ENCODE measurements at places on chromosomes 4 and X.

GRCh38 chrX:117743469-117744251 lies 372.9 kb downstream of the KLHL13 start:
- peak; percentile 40 for DNase-seq
- H3K27me3 ChIP-seq: no peaks in the 10 kb centered on the region
- no peak overlapping the region for H3K4me3 ChIP-seq
- H3K4me1 ChIP-seq: no peaks in the 10 kb centered on the region

- no peak for DNase-seq
- no peak overlapping the region for H3K4me3 ChIP-seq
- H3K36me3 ChIP-seq: no peaks in the 10 kb centered on the region
- H3K4me1 ChIP-seq: peaks cover 7% of the 10 kb centered on the region
Observed at GRCh38 chr4:85919200-85919887, 440.5 kb downstream of the MAPK10 start.

- H3K4me1 ChIP-seq: no peaks in the 10 kb centered on the region
- peaks cover 3% of the 10 kb centered on the region for H3K36me3 ChIP-seq
- no peaks in the 10 kb centered on the region for H3K27me3 ChIP-seq
- no peak overlapping the region for H3K4me3 ChIP-seq
Observed at GRCh38 chrX:130253916-130254315, 14.8 kb downstream of the ZNF280C start.

DNA sequence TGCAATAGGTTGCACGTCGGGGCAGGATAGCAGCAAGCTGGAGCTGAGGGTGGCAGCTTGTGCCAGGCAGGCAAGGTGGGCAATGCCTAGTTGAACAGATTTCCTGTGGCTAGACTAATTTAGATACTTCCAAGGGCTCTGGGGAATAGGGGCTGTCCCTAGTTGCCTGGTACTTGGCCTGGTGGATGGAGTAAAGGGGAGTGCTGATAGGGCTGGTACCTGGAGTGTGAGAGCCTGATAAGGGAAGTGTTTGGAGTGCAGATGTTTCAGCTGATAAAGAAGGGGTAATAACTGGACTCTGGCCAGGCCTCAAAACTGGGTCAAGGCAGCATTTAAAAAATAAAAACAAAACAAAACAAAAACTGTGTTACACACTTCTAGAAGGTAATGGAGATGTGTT lies 665.5 kb downstream of the CCSER1 start:
- H3K36me3 ChIP-seq: no peaks in the 10 kb centered on the region
- no peak for DNase-seq
- no peak overlapping the region for H3K4me3 ChIP-seq
- H3K27me3 ChIP-seq: no peaks in the 10 kb centered on the region
- no peak overlapping the region for H3K27ac ChIP-seq

- H3K27ac ChIP-seq: no peak overlapping the region
- no peaks in the 10 kb centered on the region for H3K4me1 ChIP-seq
- no peaks in the 10 kb centered on the region for H3K27me3 ChIP-seq
- H3K36me3 ChIP-seq: no peaks in the 10 kb centered on the region
- no peak overlapping the region for H3K4me3 ChIP-seq
- DNase-seq: peak; percentile 38
Observed at GRCh38 chrX:145405012-145405411, 157.7 kb downstream of the SPANXN1 start.

DNA sequence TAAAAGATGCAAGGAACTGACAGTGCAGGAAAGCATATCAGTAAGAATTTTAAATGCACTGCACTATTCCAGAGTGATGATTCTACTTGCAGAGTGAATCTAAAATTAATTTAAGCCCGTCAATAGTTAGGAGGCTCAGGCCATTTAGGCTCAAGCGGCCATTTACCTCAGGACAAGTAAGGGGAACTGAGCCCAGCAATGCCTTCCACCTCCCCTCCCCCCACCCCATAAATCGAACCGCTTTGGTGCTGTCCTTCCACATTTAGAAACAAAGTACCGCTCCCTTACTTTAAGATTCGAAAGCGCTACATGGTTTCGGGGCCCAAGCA lies 665 bp downstream of the RBM41 start:
- peak overlapping the region; percentile 62 for H3K4me3 ChIP-seq
- peaks cover 2% of the 10 kb centered on the region for H3K36me3 ChIP-seq
- peaks cover 7% of the 10 kb centered on the region for H3K4me1 ChIP-seq
- H3K27ac ChIP-seq: no peak overlapping the region
- DNase-seq: no peak
- no peaks in the 10 kb centered on the region for H3K27me3 ChIP-seq

DNA sequence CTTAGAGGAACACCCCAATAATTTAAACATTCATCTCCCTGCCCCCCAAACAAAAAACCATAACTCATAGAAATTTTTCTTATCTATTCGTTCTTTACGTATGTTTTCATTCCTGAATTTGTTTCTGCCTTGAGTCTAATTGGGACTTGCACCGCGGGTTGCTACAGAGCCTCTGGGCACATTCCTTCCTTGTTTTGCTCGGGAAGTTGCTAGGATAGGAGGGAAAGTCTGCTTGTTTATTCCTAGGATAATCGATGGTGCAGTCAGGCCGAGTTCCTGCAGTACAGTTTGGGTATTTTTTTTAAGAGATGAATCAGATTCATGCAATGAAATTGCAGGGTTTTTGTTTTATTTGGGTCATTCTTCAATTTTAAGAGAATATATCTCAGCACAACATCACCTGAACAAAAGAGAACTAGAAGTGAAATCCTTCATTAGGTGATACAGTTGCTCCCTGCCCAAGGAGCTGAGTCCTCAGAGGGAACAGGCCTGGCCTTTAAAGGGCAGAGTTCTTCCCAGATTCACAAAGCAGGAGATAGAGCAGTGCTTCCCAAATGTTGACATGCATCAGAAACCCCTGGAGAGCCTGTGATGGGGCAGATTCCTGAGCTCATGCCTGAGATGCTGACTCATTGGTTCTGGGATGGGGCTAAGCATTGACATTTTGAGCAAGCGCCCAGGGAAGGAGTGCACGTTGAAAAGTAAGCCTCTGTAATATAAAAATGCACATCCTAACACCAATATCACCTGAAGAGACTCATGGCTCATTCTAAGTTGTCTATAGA lies 114.9 kb upstream of the FAM9B start:
- no peaks in the 10 kb centered on the region for H3K36me3 ChIP-seq
- H3K4me1 ChIP-seq: peaks cover 24% of the 10 kb centered on the region
- H3K27me3 ChIP-seq: no peaks in the 10 kb centered on the region
- peak; percentile 20 for DNase-seq

GRCh38 chr4:105894660-105895582 lies at the start of gene NPNT:
NPNT (plus strand) TSS chr4:105895471; CDS start chr4:105895653, 182 bp downstream.
- H3K27ac ChIP-seq: no peak within 1 kb of the TSS
- peak; percentile 64 for DNase-seq

DNA sequence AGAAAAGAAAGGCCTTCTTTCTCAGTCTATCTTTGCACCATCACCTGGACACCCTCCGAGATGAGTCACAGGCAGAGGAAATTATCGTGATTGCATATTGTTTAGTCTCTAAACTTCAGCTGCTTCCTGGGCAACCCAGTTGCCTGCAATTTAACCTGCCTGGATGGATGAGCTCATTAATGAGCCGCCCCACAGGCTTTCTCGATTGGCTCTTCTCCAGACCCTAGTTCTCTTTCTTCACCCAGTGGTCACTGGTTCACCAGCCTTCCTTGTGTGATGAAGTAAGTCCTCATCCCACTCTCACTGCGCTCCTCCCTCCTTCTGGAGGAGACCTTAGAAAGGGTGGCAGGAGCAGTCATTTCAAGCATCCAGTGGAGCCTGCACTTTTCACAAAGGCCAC lies 94.4 kb downstream of the SOWAHB start:
- H3K27ac ChIP-seq: no peak overlapping the region
- peaks cover 28% of the 10 kb centered on the region for H3K27me3 ChIP-seq
- no peaks in the 10 kb centered on the region for H3K36me3 ChIP-seq
- H3K4me3 ChIP-seq: no peak overlapping the region

GRCh38 chr4:77872723-77873445 lies 10.3 kb downstream of the MRPL1 start:
- no peak for DNase-seq
- H3K27me3 ChIP-seq: no peaks in the 10 kb centered on the region
- H3K4me3 ChIP-seq: no peak overlapping the region

GRCh38 chr4:16516796-16517439 lies 290.6 kb upstream of the TAPT1 start:
- H3K4me1 ChIP-seq: no peaks in the 10 kb centered on the region
- DNase-seq: peak; percentile 27
- no peak overlapping the region for H3K4me3 ChIP-seq
- H3K27ac ChIP-seq: no peak overlapping the region
- H3K36me3 ChIP-seq: no peaks in the 10 kb centered on the region

- H3K4me3 ChIP-seq: peak within 1 kb of the TSS; percentile 51
- peak; percentile 52 for DNase-seq
- H3K4me1 ChIP-seq: no peaks in the 10 kb centered on the region
- H3K27me3 ChIP-seq: peaks cover 63% of the 10 kb centered on the region
- no peaks in the 10 kb centered on the region for H3K36me3 ChIP-seq
Observed at GRCh38 chrX:153829799-153830639, at the start of gene PDZD4. PDZD4 (minus strand) TSS chrX:153830544; CDS start chrX:153830298, 246 bp downstream.

DNA sequence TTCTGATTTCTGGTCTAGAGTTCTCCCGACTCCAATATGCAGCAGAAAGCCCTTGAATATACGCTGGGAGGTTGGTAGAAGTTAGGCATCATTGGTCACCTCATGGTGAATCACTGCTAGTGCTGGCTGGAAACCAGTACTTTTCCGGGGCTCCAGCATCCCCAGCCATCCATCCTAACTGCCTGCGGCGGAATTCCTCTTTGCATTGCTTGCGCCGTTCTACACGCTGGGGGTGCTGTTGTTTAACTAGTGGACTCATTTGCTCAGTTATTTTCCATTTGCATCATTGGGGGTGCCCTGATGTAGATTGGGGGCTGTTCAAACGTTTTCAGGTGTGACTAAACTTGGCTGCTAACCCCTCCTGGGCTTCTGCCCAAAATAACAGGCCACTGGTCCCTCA lies 23.3 kb upstream of the GPR50 start:
- peaks cover 40% of the 10 kb centered on the region for H3K27me3 ChIP-seq
- peak overlapping the region; percentile 34 for H3K4me3 ChIP-seq
- H3K36me3 ChIP-seq: no peaks in the 10 kb centered on the region

- no peaks in the 10 kb centered on the region for H3K36me3 ChIP-seq
- H3K27ac ChIP-seq: peak overlapping the region; percentile 18
- no peak overlapping the region for H3K4me3 ChIP-seq
- H3K4me1 ChIP-seq: peaks cover 13% of the 10 kb centered on the region
Observed at GRCh38 chr4:184420881-184421416, 53.4 kb downstream of the IRF2 start.

- H3K27ac ChIP-seq: no peak overlapping the region
- H3K4me1 ChIP-seq: no peaks in the 10 kb centered on the region
- no peaks in the 10 kb centered on the region for H3K36me3 ChIP-seq
- H3K4me3 ChIP-seq: no peak overlapping the region
Observed at GRCh38 chr4:166924424-166924823, 309.9 kb downstream of the SPOCK3 start.

Data from neural progenitor cell (in vitro differentiated cells).